ENCODE measurements at places on chromosomes 5 and 9. TPM values are rescaled to one million over a fixed set of nuclear protein-coding genes. Genes with fewer than 3 reads are reported as not detected.

GRCh38 chr9:75797085-75797580, 93.3 kb upstream of the PCSK5 start:
- DNase-seq, result no peak

GRCh38 chr5:84764227-84764626, 379.5 kb upstream of the EDIL3 start:
- no peak for DNase-seq

GRCh38 chr5:32713361-32713769, 2.2 kb downstream of the NPR3 start:
- no peak for DNase-seq

DNA sequence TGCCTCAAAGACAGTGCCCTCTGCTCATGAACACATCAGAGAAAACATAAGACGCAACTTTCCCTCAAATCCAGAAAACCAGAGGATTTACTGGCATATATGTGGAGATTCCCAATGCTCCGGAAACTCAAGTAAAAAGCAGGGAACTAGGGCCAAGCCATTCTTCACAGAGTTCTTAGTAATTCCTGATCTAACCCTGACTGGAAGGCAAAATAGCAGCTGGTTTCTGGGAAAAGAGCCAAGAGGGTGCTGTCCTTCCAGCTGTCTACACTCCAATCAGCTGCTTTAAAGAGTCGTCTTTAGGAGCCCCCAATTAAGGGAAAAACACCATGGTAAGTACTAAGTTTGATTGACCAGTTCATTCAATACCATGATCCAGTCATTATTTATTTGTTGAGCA, 49.6 kb downstream of the GNA14 start:
- DNase-seq, result no peak

GRCh38 chr9:78004478-78005229, 27.0 kb downstream of the GNAQ start:
- DNase-seq, result no peak

DNA sequence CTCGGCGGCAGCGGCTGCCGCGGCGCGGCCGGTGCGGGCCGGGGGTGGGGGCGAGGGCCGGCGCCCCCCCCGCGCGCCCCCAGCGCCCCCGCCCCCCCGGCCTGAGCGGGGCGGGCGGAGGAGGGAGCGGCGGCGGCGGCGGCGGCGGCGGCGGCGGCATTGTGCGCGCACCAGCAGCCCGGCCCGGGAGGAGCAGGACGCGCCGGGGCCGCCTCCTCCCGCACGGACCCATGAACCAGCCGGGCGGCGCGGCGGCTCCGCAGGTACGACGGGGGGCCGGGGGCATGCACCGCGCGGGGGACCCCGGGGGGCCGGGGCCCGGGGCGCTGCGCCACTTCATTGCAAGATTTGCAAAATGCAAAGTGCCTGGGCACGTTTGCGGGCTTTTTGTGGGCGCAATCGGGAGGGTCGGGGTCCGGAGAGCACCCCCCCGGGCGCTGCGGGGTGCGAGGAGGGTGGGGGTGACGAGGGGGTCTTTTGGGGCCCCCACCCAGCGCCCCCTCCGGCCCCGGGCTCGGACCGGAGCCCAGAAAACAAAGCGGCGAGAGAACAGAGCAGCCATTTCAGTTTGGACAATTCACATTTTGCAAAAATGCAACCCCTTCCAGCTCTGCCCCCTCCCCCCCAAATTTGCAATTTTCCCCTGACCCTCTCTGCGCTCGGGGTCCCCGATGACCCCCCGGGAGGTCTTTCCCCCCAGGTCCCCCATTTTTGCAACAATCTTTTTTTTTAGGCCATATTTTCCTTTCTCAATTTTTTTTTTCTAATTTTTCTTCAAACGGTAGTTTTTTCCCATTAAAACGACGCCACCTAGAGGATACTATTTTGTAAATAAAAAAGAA, at the start of gene ZNF618:
Gene ZNF618, plus strand, starts transcription at position 159 of the 842 bp plus-strand sequence. Its CDS starts 72 bp downstream, at position 231.
- DNase-seq, result no peak

DNA sequence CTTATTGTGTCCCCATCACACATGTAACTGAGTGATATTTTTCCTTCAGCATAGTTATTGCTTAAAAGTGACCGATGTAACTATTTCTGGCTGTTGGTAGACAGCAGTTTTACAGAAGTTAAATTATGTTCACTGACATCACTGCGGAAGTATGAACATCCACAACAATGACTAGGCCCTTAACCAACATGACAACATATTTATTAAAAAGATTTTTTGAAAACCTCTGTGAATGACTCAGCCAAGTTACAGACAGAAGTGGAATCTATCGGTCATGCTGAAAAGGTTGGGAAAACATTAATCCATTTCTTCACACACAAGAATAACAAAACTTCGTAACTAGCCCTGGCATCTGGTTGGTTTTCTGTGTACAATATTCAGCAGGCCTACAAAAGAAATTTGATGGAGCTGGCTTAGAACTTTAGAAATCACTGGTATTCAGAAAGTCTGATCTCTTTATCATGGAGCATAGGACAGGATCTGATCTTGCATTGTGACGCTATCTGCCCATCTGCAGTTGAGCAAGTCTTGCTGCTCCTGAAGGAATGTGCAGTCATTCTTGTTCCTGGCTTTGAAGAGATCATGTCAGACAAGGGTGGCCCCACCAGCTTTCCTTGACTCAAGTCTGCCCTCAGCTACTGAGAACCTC, 6.5 kb downstream of the GLIS3 start:
- DNase-seq, result no peak

SMIM27 gene
- 8.1 TPM for total RNA-seq

SLC6A18 gene
- total RNA-seq, result not detected

DDX4 gene
- total RNA-seq, result not detected

WDR38 gene
- total RNA-seq, result not detected

Measured in mesenteric fat pad (tissue), 1 donor.